ENCODE measurements at places on chromosomes 3 and 15.
A peak's percentile ranks its signal among the peaks of the same experiment; 100 is the strongest.

DNA sequence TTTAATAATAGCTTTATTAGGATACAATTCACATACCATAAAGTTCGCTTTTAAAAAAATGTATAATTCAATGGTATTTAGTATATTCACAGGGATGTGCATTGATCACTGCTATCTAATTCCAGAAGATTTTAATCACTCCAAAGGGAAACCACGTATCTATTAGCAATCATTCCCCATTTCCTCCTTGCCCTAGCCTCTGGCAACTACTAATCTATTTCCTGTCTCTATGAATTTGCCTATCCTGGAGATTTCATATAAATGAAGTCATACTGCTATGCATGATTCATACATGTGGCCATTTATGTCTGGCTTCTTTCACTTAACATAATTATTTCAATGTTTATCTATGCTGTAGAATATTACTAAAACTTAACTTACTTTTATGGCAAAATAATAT lies 32.0 kb upstream of the CASR start:
- DNase-seq, result no peak

- no peak for DNase-seq
Observed at GRCh38 chr15:34365836-34366235, 1.2 kb downstream of the LPCAT4 start.

GRCh38 chr3:115986555-115987207 lies 363.4 kb downstream of the GAP43 start:
- no peak for DNase-seq

GRCh38 chr3:43693594-43693993 lies 2.9 kb downstream of the ABHD5 start:
- no peak for DNase-seq

- no peak for DNase-seq
Observed at GRCh38 chr15:87764461-87765240, 491.9 kb downstream of the NTRK3 start.

- no peak for DNase-seq
Observed at GRCh38 chr3:107870943-107871638, 219.7 kb downstream of the CD47 start.

DNA sequence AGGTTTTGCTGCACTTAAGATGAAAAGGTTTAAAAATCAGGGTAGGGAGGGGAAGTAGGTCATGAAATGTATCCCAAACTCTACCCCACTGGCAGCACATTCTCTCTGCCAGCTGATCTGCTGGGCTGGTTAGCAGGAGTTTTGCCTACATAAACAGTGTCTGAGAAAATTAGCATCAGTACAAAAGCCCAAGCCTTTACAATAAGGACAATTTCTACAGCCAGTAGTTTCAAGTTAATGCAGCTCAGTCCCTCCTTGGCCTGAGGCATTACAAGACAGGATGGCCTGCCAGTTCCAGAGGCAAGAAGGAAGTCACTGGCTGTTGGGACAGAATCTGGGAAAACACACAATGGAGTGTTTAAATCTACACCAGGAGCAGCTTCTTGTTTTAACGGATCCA lies 32.8 kb downstream of the NCEH1 start:
- no peak for DNase-seq

DNA sequence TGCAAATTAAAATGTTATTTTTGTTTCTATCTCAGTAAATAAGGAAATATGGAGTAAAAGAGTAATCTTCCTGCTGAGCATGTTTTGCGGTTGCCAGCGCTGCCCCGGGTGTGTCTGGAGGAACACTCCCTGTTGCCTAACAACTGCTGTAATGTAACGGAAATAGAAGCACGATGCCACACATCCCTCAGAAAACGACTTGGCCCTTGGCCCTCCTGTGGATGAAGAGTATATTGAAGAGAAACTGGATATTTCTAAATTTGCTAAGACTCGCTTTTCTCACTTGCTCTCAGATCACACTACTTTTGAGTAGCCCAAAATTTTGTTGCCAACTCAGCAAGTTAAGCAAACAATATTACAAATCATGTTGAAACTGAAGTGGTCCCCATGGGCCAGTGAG lies 18.9 kb downstream of the CX3CR1 start:
- peak; percentile 73 for DNase-seq

- DNase-seq, result no peak
Observed at GRCh38 chr3:105512061-105512460, 145.4 kb downstream of the ALCAM start.

GRCh38 chr3:97895216-97895615 lies 73.4 kb downstream of the CRYBG3 start:
- no peak for DNase-seq

GRCh38 chr3:40167958-40168357 lies 141.5 kb upstream of the EIF1B start:
- DNase-seq, result no peak

DNA sequence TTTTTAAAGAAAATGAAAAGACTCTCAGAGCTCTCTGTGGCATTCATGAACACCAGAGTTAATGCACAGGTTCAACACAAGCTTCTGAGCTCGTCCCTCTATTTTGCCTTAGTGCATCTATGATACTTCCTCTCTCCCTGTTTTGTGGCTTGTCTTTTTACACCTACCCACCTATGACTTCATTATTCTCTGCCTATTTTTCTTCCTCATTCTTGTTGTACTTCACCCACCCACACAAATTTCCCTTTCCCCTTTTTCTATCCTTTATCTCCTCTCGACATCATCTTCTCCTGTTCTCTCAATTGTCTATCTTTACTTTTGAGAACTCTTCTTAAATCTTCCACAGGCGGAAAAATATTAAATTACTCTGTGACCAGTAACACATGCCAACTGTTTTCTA lies 48.6 kb downstream of the OR5H15 start:
- DNase-seq, result no peak

DNA sequence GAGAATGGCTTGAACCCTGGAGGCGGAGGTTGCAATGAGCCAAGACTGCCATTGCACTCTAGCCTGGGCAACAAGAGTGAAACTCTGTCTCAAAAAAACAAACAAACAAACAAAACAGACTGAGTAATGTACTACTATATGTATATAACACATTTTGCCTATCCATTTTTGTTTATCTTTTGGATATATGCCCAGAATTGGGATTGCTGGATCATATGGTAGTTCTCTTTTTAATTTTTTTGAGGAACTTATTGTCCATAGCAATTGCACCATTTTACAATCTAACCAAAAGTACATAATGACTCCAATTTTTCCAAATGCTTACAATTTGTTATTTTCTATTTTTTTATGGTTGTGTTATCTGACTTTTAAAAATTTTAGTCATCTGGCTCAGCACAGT lies 47.3 kb downstream of the GMPS start:
- no peak for DNase-seq

DNA sequence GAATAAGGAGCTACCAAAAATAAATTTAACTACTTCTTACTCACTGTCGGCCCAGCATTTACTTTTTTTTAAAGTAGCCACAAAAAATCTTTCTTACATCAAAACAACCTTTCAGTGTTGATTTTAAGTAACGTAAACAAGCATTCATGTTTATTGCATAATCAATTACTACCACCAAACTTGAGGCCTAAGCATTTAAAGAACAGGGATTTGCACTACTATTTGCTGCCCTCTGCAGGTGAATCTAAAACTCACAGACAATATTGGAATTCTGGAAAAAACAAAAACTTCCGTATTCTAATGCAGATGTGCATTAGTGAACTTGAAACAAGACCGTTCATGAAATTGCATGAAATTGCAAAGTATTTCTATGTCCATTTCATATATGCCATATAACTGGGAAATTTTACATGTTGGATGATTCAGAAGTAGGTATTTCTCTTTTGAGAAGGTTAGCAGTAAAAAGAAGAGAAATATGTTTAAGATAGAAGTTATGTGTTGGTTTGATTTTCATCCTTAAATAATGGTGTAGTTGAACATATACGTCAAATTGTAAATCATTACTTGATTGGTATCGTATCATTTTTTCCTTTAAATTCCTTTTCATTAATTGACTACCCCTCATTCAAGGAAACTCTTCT lies 55.6 kb downstream of the CGGBP1 start:
- peak; percentile 8 for DNase-seq

DNA sequence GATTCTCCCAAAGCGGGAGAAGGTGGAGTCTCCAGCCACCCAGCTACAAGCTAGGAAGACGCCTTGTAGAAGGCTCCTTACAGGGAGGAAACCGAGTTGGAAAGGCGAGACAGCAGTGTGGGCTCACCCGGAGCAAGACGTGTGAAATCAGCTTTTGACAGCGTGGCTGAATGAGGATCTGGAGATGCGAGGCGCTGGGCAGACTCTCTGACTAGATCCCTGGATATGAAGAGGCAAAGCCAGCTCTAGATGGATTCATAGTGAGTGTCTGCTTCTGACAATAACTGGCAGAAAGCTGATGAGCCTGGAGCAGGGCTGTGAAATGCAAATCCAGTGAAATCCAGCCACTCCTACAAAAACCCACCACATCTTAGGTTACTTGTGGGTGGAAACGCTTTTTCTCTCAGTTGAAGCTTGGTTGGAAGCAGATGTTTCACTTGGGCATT lies 41.0 kb downstream of the GOLGA6A start:
- DNase-seq, result no peak

GRCh38 chr3:154224366-154224765 lies 99.9 kb downstream of the DHX36 start:
- no peak for DNase-seq

- DNase-seq, result no peak
Observed at GRCh38 chr15:28991236-28992171, 105.7 kb downstream of the APBA2 start.

DNA sequence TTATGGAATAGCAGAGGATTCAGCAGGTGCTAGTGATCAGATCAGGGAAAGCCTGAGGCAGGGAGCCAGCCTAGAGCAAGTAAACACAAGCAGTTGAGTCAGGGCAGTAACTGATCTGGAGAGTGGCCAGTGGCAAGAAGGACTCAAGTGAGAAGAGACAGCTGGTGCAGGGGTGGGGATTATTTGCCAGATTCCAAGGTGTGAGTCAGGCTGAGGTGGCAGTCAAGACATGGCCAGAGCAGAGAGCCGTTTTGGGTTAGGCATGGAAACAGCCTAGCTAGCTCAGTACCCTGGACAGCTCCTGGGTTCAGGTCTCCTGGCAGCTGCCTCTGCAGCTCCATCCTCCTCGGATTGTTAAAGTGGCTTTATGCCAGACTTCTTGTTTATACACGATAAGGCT lies 281.9 kb upstream of the ONECUT1 start:
- no peak for DNase-seq

DNA sequence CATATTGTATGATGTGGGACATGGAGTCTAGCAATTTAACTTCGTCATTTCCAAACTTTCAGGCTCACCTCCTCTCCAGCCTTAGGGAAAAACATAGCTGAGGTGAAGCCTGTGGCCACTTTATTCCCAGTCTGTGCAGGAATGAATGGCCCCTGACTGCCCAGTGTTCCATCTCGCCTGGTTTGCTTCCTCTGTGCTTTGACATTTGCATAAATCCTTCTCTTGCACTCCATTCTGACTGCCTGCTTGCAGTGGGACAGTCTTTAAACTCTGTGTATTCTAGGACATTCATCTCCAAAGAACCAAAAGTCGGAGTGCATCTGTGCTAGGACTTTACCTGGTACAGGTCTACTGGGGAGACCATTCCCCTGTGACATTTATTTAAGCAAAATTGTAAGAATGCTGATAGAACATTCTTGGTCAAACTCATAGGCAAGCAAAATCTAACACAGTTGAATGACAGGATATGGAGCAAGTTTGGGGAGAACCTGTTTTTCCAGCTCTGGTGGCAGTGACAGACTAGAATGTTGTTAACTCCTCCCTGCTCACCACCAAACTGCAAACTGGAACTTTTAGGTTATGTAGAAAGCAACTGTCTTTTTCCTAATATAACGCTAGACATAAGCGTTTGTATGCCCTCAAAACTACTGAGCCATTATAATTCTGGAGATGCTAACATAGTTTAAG lies 22.1 kb downstream of the TMED3 start:
- no peak for DNase-seq

GRCh38 chr15:26260517-26261133 lies 397.5 kb upstream of the ATP10A start:
- no peak for DNase-seq

DNA sequence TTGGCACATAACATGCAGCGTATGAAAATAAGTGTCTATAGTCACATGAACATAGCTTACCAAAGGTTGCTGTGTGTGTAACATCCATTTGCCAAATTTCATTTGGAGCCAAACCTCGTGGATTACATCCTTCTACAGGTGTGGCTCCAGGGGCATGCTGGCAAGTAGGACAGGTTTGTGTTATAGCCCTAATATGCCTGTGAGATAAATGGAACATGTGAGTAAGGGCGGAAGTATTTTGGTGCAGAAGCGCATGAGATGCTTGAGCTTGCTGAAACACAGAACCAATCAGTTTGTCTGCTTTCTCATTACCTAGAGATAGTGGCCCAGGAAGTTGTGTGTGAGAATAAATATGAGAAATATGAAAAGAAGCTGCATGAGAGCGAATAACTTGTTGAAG lies 21.8 kb upstream of the XCR1 start:
- no peak for DNase-seq

- DNase-seq, result no peak
Observed at GRCh38 chr3:101851072-101851770, 1.9 kb downstream of the NFKBIZ start.

DNA sequence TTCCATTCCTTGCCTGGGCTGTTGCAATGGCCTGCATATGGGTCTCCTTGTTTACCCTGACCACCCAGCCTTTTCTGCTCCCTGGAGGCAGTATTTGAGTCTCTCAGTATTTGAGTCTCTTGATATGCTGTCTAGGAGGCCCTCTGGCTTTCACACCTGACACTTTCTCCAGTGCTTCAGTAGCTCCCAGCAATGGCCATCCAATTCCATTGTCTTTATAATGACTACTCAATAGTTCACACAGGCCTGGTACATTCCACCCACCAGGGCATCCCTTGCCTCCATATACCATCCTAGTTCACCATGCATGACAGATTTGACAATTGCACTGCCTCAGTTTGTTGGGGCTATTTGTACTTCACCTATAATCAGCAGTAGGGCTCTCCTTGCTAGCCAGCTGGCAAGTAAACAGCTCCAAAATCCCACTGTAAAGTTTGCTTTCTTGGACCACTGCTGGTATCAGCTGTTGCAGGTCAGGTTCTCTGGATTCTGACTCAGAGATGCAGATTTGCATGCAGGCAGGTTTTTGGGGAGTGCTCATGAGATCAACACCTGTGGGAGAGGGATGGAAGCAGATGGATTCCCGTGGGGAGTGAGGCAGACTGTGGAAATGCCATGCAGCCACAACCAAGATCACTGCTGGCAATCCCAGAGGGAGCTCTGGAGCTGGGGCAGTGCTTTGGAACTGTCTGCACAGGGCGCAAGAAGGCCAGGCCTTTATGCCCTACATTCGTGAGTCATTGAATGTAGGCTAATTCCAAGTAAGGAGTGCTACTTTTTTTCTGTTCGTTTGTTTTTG lies 19.1 kb upstream of the XIRP1 start:
- no peak for DNase-seq

- no peak for DNase-seq
Observed at GRCh38 chr3:119589102-119589773, 8.4 kb upstream of the PLA1A start.

All from BJ (cell line).